Effector memory CD4-positive, alpha-beta T cell (primary cell): ENCODE measurements at places on chromosomes 7 and 10.

GRCh38 chr7:38385682-38386081 is 112.2 kb upstream of the TARP start:
- no peak for DNase-seq

- no peak for DNase-seq
These were observed 319.3 kb downstream of the CAMK1D start for GRCh38 chr10:12668634-12669033.

- DNase-seq = no peak
These were observed 2.9 kb upstream of the SPACDR start for GRCh38 chr7:100466653-100467605.

DNA sequence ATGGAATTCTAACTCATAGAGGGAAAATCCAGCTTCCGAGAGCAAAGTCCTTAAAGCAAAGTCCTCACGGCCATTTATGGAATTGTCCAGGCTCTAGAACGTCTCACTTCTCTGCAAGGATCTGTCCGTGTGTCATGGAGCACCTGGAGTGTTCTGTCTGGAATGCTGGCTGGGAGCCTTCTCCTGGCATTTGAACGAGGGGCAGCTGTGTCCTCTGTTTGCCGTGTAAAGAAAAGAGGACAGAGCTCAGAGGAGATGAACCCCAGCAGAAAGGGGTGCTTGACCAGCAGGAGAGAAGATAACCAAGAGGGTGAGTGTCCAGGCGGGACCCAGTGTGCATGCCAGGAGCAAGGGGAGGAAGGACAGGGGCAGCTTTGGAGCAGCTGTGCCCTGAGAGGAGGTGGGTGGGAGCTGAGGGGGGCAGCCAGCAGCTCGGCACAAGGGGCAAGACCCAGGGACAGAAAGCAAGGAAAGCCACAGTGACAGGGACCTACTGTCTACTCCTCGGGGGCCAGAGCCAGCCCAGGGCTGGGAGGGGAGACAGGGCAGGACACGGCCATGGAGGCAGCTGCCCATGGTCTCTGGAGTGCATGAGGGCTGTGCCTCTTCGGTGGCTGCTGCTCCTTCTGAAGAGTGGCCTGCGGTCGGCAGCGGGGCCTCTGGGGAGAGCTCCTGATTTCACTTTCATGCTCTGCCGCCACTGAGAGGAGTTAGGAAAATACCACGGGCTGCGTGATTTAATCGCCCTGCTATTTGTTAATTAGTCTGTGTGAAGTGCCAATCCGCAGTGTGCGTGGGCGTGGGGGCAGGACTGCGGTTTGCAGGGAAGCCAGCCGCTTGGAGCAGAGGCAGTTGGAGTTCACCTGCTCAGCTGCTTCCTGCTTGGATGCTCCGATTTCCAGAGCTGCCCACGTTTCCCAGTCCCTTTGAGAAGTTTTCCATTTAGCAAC is 149.3 kb upstream of the SHH start:
- DNase-seq = no peak

- no peak for DNase-seq
These were observed 110.9 kb downstream of the BAMBI start for GRCh38 chr10:28788252-28788651.

DNA sequence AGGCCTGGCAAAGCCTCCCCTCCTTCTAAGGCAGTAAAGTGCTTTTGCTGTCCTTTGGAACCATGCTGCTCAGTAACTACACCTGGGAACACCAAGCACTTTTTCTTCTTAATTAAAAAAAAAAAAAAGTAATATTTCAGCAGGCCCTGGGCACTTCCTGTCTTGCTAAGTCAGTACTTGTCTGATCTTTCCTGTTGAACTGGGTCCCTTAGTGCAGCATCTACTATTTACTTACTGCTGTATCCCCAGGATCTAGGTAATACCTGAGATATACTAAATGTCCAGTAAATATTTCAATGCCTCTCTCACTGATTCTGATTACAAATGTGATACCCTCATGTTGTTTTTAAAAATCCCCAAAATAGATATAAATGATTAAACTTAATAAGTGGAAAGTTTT is 77.4 kb downstream of the PPP1R3C start:
- DNase-seq = no peak
